Astrocyte of the spinal cord (primary cell): ENCODE measurements at places on chromosomes 16 and 17.

- DNase-seq: no peak
Measured at GRCh38 chr17:48012151-48012520, 25.5 kb downstream of the COPZ2 start.

DNA sequence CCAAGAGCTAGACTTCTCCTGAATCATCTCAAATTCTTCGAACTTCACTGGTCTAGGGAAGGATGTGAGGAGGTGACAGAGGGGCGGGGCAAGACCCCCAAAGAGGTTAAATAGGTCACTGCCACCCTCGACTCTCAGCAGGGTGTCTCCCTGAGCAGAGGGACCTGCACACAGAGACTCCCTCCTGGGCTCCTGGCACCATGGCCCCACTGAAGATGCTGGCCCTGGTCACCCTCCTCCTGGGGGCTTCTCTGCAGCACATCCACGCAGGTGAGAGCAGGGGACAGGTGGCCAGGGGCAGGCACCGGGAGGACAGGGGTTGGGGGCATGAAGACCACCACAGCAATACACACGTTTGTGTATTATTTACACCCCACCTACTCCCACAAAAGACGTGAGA, 9.2 kb downstream of the CCL17 start:
- no peak for DNase-seq

DNA sequence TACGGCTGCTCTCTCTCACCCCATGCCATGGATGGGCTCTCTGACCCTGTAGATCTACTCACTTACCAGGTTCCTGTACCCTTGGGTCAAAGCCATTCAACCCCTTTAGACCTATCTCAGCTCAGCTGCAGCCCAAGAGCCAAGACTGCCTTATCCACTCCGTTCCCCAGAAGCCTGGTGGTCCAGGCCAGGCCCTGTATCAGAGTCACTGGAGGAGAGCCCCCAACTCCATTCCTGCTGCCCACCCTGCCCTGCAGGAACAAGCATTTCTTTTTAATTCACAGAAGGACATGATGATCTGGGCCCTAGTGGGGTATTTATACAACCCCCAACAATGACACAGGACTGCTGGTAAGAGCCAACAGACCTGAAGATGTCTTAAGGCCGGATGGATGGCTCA, 76.8 kb downstream of the AIPL1 start:
- DNase-seq: no peak

- no peak for DNase-seq
Measured at GRCh38 chr16:59880611-59881010, 1146.5 kb upstream of the GOT2 start.

GRCh38 chr16:396605-397004, 394 bp upstream of the NME4 start:
- DNase-seq: peak; percentile 31

GRCh38 chr17:57919918-57920317, 35.3 kb downstream of the CUEDC1 start:
- DNase-seq: no peak

- no peak for DNase-seq
Measured at GRCh38 chr16:53693320-53693719, 10.3 kb downstream of the RPGRIP1L start.

DNA sequence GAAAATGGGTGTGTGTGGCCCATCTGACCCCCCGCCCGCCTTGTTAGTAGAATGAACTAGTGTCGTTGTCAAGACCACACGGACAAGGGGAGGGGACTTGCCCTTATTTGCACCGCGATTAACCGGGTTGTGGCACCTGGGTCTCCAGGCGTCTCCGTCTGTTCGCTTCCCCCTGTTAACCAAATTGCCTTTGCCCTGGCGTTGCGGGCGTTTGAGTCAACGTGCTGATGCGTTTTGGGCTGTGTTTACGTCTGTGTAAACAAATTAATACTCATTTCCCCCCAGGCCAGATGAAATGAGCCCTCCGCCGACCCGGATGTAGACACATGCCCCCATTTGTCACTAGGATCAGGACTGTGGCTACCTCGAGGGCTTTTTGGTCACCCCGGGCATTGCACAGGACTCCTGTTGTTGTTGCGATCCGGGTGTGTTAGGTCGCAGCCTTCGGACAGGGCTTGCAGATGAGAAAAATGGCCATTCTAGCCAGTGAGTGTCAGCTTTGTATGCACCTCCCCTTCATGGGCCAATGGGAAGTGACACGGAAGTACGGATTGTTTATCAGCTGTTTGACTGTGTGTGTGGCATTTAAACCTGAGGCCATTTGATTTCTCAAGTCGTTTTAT, 906 bp downstream of the RBL2 start:
- peak; percentile 85 for DNase-seq

DNA sequence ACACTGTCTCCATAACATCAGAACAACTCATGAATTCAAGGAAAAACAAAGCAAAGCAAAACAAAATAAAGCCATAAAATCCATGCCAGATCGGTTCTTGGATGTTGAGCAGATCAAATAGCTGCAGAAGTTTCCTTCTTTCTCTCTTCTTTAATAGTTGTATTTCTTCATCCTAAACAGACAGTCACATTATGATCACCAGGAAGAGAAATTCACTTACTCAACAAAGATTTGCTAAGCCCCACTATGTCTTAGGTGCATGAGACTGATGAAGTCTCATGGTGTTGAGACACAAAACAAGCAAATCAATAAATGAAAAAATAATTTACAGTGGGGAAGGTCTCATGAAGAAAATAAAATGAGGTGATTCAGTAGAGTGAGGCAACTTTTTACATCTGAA, 72.8 kb downstream of the WIPI1 start:
- no peak for DNase-seq

- no peak for DNase-seq
Measured at GRCh38 chr17:29051731-29052130, 8.8 kb downstream of the PIPOX start.

- DNase-seq: peak; percentile 23
Measured at GRCh38 chr17:27609611-27610303, 21.2 kb upstream of the LGALS9 start.

GRCh38 chr16:64051824-64052223, 1070.0 kb downstream of the CDH11 start:
- DNase-seq: peak; percentile 3

DNA sequence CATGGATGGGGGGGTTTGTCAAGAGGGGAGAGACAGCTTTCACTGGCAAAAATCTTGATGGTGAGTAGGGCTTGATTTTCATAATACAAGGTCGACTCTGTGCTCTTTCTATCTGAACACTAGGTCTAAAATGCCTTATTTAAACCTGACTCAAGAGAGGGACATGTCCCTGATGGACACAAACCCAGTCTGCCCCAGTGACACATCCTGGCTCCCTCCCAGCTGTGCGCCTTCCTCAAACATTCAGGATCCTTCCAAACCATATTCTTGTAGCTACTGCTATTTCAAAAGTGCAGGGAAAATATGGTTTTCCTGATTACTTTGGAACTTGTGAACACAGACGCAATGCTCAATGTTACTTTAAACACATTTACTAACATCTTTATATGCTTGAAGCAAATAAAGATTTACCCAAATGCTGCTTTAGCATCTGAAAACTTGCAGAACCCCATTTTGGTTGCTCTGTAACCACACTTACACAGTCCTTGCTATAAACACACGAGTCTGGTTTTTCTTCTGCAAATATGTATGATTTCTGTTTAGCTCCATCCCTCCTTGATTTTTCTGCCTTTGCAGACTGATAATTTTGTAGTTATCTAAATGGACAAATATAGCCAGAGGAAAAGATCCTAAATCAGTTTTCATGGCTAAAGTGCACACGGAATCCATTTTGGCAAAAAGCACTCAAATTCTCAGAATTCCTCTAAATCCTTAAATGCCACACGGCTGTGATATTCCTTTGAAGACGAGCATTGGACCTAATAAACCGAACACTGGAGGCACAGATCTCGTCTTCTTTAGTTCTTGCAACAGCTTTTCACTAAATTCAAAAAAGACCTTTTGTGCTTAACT, 499.9 kb upstream of the ZFHX3 start:
- no peak for DNase-seq

- no peak for DNase-seq
Measured at GRCh38 chr17:40243761-40244160, 24.7 kb downstream of the WIPF2 start.

DNA sequence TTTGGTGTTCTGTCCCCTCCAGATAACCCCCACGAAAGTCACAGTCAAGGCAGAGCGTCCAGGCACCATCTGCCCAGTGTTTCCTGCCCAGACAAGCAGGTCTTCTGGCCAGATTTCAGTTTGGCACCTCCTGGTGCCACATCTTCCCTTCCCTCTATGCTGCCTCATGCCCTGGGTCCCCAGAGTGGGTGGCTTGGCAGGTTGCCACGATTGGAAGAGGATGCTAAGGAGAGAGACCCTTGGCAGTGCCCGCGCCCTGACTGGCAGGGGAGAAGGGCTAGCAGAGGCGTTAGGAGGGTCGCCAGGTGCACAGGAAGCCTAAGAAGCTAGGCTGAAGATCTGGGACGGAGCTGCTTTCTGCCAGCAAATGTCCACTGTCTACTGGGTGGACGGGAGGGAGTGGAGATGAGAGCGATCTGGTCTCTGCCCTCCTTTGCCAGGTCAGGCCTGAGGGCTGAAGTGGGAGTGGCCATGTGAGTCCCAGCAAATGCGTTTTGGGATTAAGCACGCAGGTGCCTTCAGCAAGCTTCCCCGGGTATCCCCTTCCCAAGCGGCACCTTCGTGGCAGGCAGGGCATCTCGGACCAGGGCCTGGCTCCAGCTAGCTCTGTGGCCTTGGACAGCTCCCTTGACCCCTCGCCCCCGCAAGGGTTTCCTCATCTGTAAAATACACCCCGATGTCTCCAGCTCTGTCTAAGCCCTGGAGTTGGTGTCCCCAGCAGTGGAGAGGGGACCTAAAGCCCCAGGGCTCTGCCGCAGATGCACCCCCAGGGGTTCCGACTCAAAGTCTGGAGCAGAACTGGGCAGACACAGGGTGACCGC, 13.4 kb upstream of the CD300A start:
- no peak for DNase-seq

DNA sequence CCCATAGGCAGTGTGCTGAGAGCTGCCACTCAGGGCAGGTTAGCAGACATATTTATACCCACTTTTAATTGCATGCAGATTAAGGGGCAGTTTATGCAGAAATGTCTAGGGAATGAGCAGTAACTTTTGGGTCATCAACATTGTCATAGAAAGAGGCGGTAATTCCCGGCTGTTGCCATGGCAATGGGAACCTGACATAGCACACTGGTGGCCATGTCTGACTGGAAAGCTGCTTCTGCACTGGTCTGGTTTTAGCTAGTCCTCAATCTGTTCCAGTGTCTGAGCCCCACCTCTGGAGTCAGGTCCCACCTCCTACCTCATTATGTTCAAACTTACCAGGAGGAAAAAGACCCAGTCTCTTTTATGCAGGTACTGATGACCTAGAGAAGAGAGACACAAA, 31.5 kb upstream of the TNRC6C start:
- no peak for DNase-seq

- DNase-seq: peak; percentile 80
Measured at GRCh38 chr17:66353937-66354401, 51.6 kb downstream of the PRKCA start.

DNA sequence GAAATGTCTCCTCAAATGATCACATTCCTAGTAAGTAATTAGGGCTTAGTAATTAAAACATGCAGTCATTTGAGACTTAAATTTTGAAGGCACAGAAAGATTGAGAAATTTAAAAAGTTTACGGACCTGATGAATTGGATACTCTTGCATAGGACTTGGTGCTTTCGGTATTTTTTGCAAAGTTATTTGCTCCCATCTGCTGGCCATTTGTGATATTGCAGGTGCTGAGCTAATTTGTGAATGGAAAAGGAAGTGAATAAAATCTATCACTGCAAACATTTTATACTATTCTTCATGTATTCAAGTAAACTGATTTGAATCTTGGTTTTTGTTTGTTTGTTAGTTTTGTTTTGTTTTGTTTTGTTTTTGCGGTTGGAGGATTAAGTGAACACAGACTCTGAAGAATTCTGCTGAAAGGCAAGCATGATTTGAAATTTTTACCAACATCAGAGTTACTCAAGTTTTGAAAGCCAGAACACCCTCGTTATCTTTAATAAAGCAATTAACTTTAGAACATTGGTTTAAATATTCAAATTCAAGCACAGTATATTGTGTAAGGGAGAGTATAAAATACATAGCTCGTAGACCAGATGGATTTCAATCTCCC, 689.5 kb upstream of the RBFOX1 start:
- DNase-seq: peak; percentile 56

DNA sequence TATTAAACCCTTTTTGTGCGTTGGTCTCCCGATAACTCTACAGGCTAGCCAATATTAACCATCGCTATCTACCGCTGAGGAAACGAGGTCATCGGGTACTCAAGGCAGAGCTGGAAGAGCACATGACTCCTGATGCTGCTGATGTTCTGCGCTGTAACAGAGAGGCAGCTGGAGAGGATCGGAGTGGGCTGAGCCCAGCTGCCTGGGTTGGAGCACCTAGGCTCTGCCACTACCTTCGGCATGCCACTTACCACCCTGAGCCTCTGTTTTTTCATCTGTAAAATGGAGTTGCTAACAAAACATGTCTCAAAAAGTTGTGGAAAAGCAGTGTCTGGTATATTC, 432 bp upstream of the SLC46A1 start:
- no peak for DNase-seq

GRCh38 chr17:40724656-40725055, 21.1 kb upstream of the KRT24 start:
- no peak for DNase-seq

DNA sequence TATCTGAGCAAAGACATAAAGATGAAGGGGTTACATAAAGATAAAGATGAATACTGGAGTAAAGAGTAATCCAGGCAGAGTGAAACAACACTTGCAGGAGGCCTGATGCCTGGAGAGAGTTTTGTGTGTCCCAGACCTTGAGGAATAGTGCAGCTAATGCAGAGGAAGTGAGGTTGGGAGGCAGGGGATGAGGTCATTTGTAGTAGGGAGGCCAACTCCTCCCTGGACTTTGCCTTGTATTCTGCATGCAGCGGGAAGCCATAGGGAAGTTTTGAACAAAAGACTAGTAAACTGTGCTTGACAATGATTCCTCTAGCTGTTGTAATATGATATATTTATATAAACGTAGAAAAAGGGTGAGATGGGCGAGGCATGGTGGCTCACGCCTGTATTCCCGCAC, 356.6 kb downstream of the KCNJ2 start:
- DNase-seq: no peak

- DNase-seq: no peak
Measured at GRCh38 chr16:6749698-6750097, 582.9 kb upstream of the RBFOX1 start.

GRCh38 chr17:64291268-64291851, 28.3 kb upstream of the TEX2 start:
- DNase-seq: no peak

GRCh38 chr16:50251375-50252081, 14.8 kb upstream of the ADCY7 start:
- DNase-seq: peak; percentile 90
